ENCODE measurements at places on chromosomes 12 and 14.

DNA sequence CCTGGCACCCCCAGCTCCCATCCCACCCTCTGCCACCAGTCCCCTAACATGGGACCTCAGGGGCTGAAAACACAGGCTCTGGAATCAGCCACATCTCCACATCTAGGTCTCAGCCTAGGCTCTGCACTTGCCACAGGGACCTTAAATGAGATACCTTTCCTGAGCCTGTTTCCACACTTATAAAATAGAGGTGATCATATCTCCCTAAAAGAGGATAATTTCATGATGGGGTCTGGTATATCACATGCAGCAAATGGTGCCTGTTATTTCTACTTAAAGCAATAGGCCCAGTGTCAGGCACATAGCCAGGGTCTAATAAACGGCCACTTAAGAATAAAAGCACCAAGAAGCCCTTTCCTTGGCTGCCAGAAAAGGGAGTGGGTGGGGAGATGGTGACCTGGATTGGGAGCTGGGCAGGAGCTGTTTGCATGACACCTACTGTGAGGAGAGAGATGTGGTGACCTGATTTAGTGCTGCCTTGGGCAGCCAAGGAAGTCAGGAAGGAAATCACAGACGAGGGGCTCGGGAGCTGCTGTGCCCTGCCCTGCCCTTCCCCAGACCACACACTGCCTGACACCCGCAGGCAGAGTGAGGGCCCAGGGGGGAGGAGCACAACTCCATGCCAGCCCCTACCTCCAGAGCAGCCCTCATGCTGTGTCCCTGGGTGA is 71.2 kb downstream of the IRF2BPL start:
- peak; percentile 46 for DNase-seq

- no peak for DNase-seq
These were observed 116.5 kb downstream of the DYRK2 start for GRCh38 chr12:67764946-67765619.

DNA sequence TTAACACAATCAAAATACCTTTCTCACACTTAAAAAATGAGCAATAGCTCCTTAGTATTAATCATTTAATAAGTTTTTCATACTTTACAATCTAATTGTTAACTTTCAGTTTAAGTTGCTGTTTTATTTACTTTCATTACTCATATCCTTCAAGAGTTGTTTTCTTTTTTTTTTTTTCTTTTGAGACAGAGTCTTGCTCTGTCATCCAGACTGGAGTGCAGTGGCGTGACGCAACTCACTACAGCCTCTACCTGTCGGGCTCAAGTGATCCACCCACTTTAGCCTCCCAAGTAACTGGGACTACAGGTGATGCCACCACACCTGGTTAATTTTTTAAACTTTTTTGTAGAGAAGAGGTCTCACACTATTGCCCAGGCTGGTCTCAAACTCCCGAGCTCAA is 16.1 kb downstream of the ZBTB1 start:
- DNase-seq = no peak

GRCh38 chr14:35949920-35950513 is 123.9 kb downstream of the BRMS1L start:
- DNase-seq = no peak

GRCh38 chr12:111975161-111975931 is 37.6 kb downstream of the TMEM116 start:
- no peak for DNase-seq

- DNase-seq = no peak
These were observed 372.7 kb downstream of the IPO8 start for GRCh38 chr12:30323008-30323407.

GRCh38 chr14:90647473-90648005 is 168.7 kb downstream of the TTC7B start:
- no peak for DNase-seq

DNA sequence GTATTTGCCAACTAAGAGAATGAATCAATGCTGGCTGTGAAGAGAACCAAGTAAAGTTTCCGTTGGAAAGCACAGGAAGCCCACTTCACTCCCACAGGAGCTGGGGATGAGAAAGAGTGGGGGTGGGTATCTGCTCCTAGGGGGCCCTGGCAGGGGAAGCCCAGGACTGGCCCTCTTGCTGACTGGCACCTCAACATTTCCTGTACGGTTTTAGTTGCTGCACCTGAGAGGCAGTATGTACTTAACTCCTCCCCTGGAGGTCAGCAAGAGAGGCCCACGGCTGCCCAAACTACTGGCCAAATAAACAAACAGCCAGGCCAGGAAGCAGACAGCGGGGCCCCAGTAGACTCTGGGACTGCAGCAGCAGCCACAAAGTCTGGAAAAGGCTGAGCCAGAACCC is 33.8 kb upstream of the VWF start:
- DNase-seq = no peak

DNA sequence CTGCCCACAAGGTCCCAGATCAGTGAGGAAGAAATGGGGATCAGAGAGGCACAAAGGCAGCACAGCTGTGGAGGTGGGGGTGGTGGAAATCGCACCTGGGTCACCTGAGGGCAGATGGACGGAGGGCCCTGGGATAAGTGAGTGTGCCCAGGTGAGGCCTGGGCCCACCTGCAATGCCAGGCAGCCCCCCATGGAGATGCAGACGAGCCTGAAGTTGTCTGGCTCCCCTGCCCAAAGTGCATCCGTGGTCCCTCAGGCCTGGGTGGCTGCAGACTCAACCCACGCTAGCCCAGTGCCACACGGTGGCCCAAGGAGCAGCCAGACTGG is 84.9 kb downstream of the NCOR2 start:
- no peak for DNase-seq

GRCh38 chr14:69325086-69325485 is 65.1 kb downstream of the GALNT16 start:
- no peak for DNase-seq

- DNase-seq = no peak
These were observed 1.8 kb downstream of the PLBD2 start for GRCh38 chr12:113359939-113360748.

DNA sequence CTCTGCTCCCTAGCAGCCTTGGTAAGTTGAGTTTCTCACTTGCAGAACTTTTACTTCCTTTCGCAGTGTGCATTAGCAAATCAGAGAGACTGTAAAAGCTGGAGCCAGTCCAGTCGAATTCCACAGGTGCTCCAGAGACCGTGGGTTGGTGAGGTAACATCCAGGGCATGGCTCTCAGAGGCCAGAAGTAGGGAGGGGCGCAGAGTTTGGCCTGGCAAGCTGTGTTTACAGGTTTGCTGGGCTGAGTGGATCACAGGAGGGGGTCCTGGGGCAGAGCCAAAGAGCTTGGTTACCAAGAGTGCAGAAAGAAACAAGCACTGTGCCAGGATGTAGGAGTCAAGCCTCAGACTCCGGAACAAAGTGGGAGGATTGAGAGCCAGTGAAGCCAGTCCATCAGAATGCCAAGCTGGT is 10.2 kb upstream of the BHLHE41 start:
- DNase-seq = no peak

DNA sequence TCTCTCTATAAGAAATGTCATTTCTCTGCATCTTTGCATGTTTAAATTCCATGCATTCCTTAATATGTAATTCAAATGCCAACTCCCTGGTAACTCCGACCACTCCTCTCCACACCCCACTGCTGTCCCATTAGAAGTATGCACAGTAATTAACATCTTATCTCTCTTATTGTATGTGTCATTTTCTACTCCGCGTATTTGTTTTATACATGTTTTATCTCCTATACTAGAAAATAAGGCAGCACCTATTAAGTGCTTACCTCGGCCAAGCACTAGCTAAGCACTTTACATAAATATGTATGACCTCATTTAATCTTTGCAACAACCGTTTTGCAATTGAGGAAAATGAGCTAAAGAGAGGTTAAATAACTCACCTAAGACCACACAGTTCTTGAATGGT is 469.8 kb downstream of the BCAT1 start:
- DNase-seq = no peak

GRCh38 chr14:53929871-53930715 is 26.5 kb downstream of the BMP4 start:
- no peak for DNase-seq

- DNase-seq = no peak
These were observed 7.1 kb downstream of the KRAS start for GRCh38 chr12:25243680-25243990.

DNA sequence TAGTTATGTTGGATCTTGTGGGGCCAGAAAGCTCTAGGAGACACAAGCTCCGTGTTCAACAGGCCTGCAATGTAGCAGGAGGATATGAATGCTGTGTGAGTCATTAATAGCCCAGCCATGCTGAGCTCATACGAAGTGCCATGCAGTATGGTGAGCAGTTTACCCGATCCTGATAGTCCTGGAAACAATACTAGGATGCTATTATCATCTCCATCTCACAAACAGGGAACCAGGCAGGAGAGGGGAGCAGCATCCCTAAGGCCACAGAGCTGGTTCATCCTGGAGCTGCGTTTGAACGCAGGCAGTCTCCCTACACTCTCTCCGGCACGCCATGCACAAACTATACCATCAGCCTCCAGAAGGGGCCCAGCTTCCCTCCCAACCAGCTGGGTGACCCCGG is 20.5 kb downstream of the TTC7B start:
- no peak for DNase-seq

GRCh38 chr12:1424674-1425395 is 169.5 kb downstream of the FBXL14 start:
- no peak for DNase-seq

DNA sequence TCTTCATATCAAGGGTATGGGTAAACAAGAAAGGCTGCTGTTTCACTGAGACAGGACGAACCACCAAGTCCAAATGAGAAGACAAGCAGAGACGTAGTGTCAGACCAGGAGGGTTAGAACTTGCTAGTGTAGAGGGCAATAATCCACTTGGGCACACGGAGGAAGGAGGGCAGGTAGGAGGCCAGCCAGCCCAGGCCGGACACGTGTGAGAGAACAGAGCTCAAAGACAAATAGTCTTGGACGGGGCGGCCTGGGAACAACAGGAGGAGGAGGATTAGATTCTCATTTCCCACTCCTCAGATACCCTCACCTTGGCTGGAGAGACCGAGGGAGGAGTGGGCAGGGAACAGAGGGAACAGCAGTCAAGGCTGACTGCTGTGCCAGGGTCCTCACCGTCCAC is 8.8 kb downstream of the DHRS1 start:
- no peak for DNase-seq

DNA sequence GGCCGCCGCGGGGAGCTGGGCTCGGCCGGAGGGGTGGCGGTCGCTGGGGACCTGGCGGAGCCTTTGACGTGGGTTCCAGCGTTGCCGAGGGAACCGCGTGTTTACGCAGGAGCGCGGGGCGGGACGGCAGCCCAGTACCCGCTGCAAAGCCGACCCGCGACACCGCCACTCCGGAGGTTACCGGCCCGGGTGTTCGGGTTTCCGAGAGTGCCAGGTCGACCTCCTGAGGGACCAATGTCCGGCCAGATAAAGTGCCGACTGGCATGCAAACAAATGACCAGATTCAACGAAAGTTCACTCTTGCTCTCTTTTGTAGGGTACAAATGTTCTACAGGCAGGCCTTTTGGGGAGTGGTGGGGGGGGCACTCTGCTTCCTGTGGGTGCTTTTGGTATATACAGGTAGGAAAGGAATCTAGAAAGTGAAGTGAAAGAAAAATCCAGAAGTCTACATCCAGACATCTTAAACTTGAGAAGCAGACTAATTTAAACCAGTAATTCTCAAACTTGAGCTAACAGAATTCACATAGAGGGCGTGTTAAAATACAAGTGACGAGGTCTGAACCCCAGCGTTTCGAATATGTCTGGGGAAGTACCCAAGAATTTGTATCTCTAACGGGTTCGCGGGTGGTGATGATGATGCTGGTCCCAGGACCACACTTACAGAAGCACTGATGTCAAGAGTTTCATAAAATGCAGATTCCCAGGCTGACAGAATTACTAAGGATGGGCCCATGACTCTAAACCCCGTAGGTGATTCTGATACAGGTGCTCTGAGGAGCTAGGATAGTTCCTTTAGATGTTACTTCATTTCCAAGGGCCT is at the start of gene GPR135:
TSS of gene GPR135 (minus strand) at position 65 of the 820 bp plus-strand sequence. CDS start 154 bp downstream, outside the sequence.
- DNase-seq = peak; percentile 51

DNA sequence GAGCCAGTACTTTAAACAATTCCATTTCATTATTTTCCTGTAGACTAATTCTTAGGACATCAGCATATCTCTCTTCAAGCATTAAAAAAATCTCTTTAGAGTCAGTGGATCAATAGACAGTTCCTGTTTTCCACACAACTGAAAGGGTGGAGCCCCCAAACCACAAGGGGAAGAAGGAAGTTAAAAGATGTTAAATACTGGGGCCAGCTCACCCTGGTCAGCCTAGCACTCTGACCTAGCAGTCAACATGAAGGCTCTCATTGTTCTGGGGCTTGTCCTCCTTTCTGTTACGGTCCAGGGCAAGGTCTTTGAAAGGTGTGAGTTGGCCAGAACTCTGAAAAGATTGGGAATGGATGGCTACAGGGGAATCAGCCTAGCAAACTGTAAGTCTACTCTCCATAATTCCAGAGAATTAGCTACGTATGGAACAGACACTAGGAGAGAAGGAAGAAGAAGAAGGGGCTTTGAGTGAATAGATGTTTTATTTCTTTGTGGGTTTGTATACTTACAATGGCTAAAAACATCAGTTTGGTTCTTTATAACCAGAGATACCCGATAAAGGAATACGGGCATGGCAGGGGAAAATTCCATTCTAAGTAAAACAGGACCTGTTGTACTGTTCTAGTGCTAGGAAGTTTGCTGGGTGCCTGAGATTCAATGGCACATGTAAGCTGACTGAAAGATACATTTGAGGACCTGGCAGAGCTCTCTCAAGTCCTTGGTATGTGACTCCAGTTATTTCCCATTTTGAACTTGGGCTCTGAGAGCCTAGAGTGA is at the start of gene LYZ:
TSS of gene LYZ (plus strand) at position 220 of the 777 bp plus-strand sequence. CDS start at position 248, 28 bp downstream.
- no peak for DNase-seq

DNA sequence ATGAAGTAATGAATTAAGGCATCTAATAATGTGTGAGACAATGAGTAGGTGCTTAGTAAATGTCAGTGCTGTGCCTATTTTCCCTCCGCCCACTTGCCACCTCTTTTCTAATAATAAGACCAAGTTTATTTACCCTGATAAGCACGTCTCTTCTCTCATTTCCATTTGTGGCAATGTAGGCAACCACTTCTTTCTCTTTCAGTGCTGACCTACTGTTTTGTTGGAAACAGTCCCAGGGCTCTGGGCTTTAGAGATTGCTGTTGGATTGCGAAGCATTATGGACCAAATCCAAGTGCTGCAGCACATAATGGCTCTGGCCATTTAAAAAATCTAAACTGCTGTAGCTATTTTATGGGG is 141.3 kb upstream of the PLEKHG7 start:
- no peak for DNase-seq

Data from T-helper 2 cell (primary cell).